ENCODE measurements at places on chromosomes 2 and 18.

DNA sequence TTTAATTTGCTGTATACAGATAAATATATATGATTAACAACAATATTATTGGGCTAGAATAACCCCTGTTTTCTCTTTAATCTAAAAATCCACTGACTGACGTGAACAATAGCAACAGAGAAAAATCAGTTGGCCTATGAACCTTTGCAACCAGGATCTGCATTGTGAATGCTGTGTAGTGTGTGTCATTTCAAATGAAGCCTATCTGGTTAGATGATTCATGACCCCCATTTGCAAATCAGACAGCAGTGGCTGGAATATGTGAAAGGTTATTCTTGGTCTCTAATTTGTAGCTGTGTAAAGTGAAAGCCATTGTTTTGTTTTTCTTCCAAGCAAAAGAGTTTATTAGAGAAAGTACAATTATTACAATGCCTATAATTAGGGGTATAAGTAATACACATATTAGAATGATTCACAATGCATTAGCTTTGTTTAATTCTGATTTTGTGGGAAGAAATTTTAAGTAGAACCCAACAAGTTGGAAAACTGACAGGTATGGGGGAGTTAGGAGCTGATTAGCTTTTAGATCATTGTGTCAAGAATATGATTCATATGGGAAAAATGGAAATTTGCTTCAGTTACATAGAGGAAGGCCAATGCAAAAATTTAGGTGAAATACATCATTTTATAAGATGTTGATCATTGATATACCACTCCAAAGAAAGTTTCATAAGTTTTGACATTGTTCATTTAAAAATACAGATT lies 1362.2 kb upstream of the TMEFF2 start:
- DNase-seq, result no peak

- DNase-seq, result no peak
Observed at GRCh38 chr2:12555012-12555645, 161.6 kb upstream of the TRIB2 start.

- DNase-seq, result peak; percentile 3
Observed at GRCh38 chr2:134919341-134920210, 954 bp downstream of the CCNT2 start.

- DNase-seq, result no peak
Observed at GRCh38 chr2:200810252-200810997, 1.3 kb upstream of the BZW1 start.

GRCh38 chr2:19312949-19313348 lies 45.5 kb downstream of the OSR1 start:
- no peak for DNase-seq

DNA sequence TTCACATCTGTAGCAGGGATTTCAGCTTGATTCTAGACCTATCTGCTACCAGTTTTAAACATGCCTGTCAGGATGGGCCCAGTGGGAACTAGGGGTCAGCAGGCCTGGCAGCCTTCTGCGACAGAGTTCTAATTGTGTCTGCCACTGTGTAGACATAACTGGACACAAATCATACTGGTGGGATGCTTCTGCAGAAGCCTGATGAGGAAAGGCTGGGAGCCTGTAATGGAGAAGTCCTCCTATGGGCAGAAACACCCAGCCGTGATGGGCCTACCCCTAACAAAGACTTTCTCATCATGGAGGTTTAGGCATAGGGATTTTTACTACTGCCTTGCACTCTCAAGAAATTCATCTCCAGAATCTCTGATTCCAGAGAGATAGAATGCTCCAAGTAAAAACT lies 166.9 kb downstream of the PDE11A start:
- no peak for DNase-seq

- DNase-seq, result no peak
Observed at GRCh38 chr2:126936219-126936723, 37.6 kb downstream of the TEX51 start.

DNA sequence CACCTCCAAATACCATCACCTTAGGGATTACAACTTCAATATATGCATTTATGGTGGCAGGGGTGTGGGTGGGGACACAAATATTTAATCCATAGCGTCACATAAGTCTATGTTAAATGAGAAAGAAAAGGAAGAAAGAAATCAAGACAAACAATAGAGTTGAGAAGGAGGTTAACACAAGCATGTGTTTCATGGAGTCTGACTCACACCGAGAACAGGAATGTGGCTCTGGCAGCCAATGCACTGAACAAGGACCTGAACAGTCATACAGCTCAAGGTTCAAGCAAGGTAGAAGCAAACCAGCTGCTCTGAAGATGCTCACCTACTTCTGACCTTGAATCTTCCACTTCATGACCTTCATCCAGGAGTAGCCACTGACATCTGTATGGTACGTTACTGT lies 36.2 kb upstream of the LPIN1 start:
- no peak for DNase-seq

DNA sequence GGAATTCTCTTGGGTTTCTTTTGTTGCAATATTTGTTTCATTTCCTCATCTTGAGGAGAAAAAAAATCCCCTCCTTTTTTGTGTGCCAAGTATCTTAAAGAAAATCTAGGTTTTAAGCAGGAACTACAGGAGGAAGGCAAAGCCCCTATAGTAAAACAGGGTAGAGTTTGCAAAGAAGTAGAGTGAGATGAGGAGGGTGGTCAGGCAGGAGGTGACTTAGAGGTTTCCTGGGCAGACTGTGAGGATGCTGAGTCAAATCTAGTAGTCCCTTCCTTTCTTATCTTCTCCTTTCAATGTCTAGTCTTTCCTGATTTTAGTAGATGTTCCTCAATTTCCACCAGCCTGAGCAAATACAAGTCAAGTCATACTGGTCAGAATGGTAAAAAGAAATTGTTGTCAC lies 222.5 kb downstream of the PMAIP1 start:
- no peak for DNase-seq

DNA sequence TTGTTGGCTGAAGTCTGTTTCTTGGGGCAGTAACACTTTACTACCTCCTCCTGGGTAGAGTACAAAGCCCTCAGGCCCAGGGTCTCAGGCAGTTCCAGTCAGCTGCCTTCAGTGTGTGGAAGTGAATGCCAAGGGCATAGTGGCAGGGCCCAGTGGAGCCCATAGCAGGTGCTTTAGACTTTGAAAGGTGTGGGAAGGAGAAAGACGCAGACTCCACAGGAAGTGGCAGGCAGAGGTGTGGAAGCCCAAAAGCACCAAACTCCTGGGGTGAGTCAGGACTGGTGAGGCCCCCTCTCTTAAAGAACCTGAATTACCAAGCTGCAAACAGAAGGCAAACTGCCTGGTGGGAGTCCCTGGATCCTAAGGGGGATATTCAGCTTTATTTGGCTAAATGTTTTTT lies 45.3 kb downstream of the ADAM23 start:
- DNase-seq, result no peak

- no peak for DNase-seq
Observed at GRCh38 chr2:136502660-136503059, 262.7 kb upstream of the THSD7B start.

GRCh38 chr18:23462876-23463275 lies 9.8 kb downstream of the RIOK3 start:
- no peak for DNase-seq

- no peak for DNase-seq
Observed at GRCh38 chr2:73208258-73208657, 5.8 kb upstream of the SMYD5 start.

- no peak for DNase-seq
Observed at GRCh38 chr2:207825045-207825954, 55.6 kb upstream of the FZD5 start.

DNA sequence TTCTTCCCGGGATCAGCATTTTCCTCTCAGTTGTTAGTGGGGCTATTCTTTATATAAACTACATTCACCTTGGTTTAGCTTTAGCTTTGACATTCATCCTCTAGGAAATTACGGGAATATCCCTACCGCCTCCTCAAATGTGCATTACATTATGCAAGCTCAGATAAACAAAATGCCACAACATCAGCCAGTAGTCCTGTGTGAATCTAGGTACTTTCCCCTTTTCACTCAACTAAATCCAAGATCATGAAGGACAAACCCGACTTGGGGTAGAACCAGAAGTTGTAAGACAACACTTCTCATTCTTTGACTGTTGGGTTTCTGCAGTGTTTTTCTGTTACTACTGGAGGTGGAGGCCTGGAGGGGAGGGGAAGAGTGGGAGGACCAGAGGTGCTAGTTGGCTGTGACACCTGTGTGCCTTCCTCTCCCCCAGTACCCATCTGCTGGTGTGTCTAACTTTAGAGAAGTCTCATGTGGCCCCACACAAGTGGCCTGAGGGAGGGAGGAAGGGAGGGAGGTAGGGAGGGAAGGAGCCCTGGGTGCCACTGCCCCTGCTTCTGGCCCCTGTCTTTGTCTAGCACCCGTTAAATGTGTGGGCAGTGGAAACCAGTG lies 84.8 kb upstream of the BCL2L11 start:
- DNase-seq, result no peak

- no peak for DNase-seq
Observed at GRCh38 chr2:127037476-127037875, 69.5 kb downstream of the BIN1 start.

DNA sequence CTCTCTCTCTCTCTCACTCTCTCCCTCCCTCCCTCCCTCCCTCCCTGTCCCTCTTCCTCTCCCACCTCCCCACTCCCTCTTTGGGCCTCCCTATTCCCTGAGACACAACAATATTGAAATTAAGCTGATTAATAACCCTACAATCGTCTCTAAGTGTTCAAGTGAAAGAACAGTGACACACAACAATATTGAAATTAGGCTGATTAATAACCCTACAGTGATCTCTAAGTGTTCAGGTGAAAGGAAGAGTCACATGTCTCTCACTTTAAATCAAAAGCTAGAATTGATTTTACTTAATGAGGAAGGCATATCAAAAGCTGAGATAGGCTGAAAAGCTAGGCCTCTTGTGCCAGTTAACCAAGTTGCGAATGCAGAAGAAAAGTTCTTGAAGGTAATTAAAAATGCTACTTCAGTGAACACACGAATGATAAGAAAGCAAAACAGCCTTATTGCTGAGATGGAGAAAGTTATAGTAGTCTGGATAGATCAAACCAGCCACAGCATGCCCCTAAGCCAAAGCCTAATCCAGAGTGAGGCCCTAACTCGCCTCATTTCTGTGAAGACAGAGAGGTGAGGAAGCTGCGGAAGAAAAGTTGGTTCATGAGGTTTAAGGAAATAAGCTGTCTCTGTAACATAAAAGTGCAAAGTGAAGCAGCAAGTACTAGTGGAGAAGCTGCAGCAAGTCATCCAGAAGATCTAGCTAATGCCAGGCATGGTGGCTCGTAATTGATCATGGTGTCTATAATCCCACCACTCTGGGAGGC lies 21.3 kb downstream of the MALT1 start:
- DNase-seq, result no peak

GRCh38 chr2:158207354-158207753 lies 105.7 kb downstream of the UPP2 start:
- no peak for DNase-seq

DNA sequence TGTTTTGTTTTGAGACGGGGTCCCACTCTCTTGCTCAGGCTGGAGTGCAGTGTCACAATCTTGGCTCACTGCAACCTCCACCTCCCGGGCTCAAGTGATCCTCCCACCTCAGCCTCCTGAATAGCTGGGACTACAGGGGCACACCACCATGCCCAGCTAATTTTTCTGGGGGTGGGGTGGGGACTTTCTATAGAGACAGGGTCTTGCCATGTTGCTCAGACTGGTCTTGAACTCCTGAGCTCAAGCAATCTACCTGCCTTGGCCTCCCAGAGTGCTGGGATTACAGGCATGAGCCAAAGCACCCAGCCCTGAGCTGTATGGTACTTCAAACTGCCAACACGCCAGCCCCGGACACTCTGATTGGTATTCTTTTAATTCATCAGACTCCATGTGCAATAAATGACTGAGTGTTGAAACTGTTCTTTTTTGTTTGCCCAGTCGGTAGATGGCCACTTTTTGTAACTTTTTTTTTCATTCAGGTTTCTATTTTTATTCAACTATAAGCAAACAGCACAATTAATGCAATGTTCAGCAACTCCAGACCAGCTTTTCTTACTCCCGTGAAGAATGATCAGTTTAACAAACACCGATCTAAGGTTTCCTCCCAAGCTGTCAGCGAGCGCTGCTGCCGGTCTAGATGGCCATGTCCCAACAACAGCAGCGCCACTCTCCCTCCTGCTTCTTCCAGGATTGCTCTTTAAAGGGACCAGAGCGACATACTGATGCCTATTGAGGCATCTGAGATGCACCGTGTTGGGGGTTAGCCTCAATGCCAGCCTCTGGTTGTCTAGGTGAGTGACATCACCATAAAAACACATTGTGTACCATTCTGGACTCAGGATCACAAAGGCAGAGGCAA lies 12.5 kb upstream of the TGOLN2 start:
- no peak for DNase-seq

DNA sequence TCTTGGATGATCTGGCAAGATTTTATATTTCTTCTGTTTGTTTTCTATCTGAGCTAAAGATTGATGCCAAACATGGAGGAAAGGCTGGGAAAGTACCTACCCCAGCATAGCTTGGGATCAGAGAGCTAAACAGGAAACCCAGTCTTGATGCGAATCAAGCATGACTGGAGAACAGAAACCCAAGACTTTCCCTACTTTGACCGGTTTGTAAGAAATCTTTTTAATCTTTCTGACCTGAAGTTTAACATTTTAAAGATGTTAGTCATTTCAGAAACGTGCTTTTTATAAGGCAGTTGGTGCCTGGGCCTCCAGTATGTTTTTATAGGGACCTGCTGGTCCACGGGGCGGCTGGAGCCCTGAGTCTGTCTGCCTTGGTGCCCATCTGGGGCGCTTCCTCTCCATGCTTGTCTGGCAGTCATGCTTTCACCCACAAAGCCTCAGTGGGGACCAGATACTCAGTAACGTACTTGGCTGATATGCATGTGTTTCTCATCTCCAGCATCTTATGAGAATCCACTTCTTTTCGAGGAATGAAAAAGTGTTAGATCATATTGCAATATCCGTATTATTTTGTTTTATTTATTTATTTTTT lies 266.5 kb downstream of the PTGR3 start:
- DNase-seq, result no peak

GRCh38 chr2:129923265-129924091 lies 56.0 kb upstream of the RAB6C start:
- peak; percentile 6 for DNase-seq

DNA sequence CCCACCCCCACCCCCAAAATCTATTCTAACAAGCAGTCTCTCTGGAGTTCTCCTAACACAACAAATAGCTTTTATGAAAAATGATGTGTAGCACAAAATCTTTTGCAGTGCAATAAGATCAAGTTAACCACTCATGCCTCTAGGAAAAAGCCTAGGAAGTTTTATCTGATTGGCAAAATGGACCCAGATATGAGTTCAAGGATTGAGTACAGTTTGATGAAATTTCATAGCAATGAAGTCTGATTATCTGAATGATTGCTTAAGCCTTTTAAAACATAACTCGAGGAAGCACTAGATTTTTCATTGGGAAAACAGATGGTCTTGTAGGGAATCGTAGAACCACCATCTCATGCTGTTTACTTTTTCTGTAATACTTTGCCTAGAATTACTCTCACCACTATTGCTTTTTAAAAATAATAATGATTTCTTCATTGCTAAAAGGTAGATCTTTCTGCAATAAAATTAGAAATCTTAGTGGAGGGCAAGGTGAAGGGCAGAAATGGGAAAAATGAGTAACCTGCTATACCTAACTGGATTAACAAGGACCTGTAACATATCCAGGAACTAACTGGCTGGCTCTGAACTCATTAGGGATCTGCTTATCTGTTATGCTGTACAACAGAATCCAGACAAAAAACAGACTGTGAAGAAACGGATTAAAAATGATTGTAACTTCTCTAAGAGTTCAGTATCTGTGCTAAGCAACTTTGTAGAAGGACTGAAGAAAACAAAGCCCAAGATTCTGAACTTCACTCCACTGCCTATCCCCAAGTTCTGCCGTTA lies 73.7 kb upstream of the ETAA1 start:
- DNase-seq, result no peak

- no peak for DNase-seq
Observed at GRCh38 chr18:44943311-44943881, 262.7 kb downstream of the SETBP1 start.

GRCh38 chr18:5951515-5952091 lies 56.3 kb upstream of the TMEM200C start:
- DNase-seq, result no peak
